ENCODE measurements at places on chromosomes 3 and 15.

DNA sequence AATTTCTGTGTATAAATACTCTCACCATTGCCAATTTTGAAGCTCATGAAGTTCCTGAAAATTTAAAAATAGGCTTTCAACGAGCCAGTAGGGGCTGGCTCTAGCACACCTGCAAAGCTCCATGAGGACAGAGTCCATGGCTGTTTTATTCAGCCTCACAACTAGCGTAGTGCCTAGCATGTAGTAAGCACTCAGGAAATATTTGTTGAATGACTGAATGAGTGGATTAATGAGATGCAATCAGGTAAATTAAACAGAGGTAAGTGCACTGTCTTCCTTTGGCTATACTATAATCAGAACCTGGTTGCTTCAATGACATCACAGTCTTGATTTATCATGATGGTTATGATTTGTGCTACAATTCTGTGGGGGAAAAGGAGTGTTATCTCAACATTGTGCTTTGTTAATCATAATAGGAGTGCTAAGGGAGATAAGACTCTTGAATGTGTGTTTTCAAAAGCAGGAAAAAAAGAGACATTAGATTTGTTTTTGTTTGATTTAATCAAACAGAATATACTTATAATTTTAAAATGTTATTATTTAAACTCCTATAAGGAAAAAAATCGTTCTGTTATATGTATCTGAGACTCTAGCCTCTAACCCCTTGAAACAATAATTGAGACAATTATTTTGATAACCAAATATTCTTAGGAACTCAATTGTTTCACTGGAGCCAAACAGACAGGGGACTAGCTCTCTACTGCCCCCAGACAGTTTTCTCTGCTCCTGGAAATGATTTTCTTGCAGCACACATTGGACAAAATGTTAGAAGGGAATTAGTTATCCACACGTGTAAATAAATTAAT lies 171.7 kb upstream of the ATP11B start:
- no peak for DNase-seq

DNA sequence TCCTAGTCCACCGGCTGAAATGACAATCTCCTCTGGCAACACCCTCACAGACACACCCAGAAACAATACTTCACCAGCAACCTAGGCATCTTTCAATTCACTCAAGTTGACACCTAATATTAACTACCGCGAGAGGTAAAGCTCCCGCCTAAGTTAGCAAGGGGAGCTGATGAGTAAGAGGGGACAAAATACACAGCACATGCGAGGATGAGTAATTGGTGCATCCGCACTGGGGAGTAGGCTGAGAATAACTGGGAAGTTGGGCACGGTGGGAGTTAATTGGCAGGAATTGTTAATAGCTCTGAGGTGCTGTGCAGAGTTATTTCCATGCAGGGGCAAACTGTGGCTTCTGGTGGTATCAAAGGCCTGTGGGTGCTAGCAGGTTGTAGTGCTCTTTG lies 14.5 kb upstream of the PLD1 start:
- no peak for DNase-seq

- no peak for DNase-seq
Observed at GRCh38 chr15:95520511-95520910, 810.0 kb upstream of the NR2F2 start.

GRCh38 chr3:77526573-77527113 lies 486.7 kb downstream of the ROBO2 start:
- no peak for DNase-seq

DNA sequence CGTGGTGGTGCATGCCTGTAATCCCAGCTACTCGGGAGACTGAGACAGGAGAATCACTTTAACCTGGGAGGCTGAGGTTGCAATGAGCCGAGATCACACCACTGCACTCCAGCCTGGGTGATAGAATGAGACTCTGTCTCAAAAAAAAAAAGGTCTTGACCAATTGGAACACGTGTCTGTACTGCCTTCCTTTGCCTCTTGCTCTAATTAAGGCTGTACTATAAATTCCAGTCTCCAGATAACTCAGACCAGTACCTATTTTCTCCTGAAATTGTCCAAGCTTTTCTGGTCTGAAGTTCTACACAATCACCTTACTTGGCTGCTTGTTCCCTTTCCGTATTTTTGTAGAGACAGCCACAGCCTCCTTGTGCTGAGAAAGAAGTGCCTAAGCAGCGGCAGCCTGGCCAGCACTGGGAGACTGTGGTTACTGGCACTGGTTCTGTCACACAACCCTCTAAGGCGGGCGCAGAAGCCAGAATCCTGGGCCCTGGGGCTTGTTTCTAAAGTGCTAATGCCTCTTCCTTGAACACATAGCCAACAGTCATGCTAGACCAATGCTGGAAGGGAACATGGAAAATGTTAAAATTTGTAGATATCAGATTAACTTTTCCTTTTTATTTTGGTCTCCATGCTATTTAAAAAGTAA lies 6.2 kb upstream of the CEP70 start:
- DNase-seq = no peak

- no peak for DNase-seq
Observed at GRCh38 chr3:122355612-122356011, 27.4 kb downstream of the MIX23 start.
